Lung microvascular endothelial cell (primary cell): ENCODE measurements at places on chromosomes 3 and 15. TPM values are rescaled to one million over a fixed set of nuclear protein-coding genes. Genes with fewer than 3 reads are reported as not detected.

DNA sequence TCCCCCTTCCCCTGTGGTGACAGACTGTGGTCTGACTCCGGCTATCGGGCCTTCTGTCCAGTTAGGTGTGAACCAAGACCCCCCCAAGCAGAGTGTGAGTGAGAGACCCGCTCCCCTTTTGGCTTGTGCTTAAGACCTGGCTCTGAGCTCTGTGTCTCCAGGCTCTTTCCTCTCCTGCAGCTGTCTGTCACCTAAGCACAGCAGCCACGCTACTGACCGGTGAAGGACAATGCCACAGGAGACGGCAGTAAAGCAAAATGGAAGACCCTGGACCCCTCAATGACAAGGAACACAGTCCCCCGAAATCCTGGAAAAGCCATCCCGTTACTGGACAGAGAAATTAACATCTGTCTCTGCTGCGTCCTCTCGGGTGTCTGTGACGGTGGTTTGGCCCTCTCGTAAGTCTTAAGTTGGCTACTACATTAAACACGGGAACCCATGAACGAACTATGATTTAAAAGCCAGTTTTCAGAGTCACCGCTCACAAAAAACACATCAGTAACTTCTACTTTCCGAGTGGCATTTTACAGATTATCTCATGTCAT is 53.7 kb downstream of the CHSY1 start:
- no peak for DNase-seq

The MYRIP gene
- 4.8 and 5.7 TPM in 2 replicates for total RNA-seq

The ATP13A5 gene
- not detected in 2 replicates for total RNA-seq

GRCh38 chr3:72318504-72319193 is 529.6 kb downstream of the SHQ1 start:
- DNase-seq: no peak

GRCh38 chr3:186825872-186826409 is 16.6 kb upstream of the ADIPOQ start:
- no peak for DNase-seq

DNA sequence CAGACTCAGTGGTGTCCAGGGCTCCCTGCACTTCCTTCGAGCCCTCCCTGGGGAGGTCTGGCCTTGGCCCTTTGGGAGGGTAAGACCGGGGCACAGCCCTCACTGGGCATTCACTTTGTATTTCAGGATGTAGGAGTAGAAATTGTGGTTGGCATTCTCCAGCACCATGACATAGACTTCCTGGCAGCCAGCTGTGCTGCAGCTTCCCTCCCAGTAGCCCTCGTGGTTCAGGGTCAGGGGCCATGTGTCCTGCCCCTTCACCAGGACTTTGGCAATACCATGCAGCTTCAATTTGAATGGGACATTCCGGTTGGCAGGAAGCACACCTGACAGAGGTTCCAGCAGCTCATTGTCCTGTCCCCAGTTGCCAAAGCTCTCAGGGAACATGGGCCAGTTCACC is 47.3 kb downstream of the KY start:
- no peak for DNase-seq

DNA sequence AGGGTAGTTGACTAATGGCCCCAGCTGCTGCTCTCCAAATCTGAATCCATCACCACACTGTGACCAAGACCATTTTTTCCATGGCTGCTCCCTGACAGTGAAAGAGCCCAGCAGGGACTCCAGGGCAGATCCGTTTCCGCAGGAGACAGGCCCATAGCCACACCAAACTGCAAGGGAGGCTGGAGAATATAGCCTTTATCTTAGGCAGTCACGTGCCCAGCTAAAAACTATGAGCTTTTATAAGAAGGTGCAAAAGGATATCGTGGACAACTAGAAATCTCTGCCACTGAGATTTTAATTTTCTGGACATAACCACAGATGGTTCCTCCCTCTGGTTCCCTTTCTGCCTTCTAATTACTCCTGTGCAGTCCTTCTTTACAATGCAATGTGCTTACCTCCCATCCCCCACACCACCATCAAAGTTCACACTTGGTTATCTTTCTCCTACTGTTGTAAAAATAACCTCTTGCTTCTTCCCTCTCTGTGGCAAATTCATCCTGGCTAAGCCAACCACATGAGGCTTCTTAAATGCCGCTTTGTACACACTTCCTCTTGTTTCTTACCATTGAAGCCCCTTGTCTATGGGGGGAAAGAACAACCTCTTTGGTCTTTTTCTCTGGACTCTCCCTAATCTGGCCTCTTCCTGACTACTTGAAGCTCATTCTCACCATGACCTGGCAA is 233.7 kb downstream of the SHQ1 start:
- DNase-seq: no peak

The UBAP1L gene
- 1.1 and 2.6 TPM in 2 replicates for total RNA-seq

- no peak for DNase-seq
Observed at GRCh38 chr15:37072181-37072580, 28.2 kb downstream of the MEIS2 start.

GRCh38 chr15:64568765-64569164 is 108.4 kb downstream of the ZNF609 start:
- no peak for DNase-seq

GRCh38 chr3:129003578-129004112 is 2.5 kb downstream of the EFCC1 start:
- peak; percentile 62 for DNase-seq

GRCh38 chr3:32421991-32422859 is 30.6 kb downstream of the CMTM7 start:
- DNase-seq: peak; percentile 96

- DNase-seq: no peak
Observed at GRCh38 chr15:80498652-80499051, 94.5 kb downstream of the ARNT2 start.
